ENCODE measurements at places on chromosomes 16 and 17.

GRCh38 chr16:9536905-9537304 lies 445.5 kb downstream of the HAPSTR1 start:
- DNase-seq: no peak

- no peak for DNase-seq
Observed at GRCh38 chr16:88533381-88533917, 36.8 kb upstream of the ZC3H18 start.

- no peak for DNase-seq
Observed at GRCh38 chr17:51907041-51907440, 251.5 kb downstream of the CA10 start.

DNA sequence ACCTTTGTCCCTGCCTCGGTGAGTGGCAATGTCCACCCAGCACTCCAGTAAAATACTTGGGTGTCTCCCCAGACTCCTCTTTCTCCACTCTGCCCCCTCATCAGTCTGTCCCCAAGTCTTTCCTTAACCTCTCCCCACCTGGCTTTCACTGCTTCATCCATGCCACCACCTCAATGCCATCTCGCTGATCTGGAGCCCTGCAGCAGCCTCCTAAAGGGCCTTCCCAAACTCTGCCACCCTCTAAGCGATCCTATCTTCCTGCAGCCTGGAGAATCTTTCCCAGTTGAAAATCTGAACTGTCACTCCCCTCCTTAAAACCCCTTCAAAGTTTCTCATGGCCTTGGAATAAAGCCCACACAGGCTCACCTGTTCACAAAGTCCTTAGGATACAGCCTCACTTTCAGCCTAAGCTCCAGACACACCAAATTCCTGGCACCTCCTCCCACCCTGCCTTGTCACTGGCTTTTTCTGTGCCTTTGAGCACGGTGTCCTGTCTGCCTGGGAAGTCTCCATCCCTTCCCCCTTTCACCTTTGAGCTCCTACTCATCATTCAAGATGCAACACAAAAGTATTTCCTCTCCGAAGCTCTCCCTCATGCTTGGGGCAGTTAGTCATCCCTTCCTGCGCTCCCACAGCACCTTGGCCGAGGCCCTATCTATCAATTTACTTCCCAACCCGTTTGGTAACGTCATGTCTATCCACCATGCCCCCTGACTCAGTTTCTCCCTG lies 2.8 kb downstream of the WNK4 start:
- DNase-seq: no peak

DNA sequence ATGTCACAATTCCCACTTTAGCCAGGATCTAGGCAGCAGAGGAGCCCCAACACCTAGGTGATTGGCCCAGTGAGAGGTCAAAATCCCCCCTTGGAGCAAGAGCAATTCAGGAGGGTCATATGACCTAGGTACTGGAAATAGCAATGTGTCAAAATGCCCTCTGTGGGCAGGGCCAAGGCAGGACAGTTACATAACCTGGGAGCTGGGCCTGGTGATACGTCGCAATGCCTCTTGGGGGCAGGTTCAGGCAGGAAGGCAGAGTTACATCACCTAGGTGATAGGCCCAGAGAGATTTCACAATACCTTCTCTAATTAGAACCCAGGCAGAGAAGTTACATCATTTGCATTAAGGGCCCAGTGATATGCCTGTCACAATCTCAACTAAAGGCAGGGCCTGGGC lies 1906.3 kb downstream of the TP53TG3F start:
- peak; percentile 28 for DNase-seq

DNA sequence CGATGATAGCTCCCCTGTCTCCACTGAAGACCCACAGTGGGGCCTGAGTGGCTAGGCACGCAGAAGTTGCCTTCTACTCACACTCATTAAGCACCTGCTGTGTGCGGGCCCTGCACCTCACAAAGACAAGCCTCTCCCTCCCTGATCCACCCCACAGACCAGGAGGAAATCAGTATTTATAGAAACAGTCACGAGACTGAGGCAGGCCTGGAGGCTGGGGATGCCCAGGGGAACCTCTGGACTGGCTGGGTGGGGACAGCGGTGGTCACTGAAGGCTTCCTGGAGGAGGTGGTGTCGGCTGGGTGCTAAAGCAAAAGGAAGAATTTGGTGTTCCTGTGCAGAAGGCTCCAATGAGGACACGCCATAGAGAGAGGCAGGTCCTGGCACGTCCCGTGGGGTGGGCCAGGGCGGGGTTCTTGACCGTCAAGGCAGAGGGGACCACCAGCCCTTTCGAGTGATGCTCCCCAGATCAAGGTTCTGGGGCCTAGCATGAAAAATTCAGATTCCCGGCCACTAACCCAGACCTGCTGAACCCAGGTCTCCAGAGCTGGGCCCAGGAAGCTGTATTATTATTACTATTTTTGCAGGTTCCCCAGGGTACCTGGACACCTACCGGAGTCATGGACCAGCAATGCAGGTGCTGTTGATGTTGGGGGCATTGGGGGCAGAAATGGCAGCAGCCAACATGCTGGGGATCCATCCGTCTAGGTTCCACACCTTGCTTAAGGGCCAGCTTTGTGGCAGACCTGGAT lies 23.0 kb downstream of the PPL start:
- DNase-seq: no peak

GRCh38 chr17:3475812-3476610 lies at the start of gene ASPA:
ASPA (plus strand) TSS chr17:3475997; CDS start chr17:3476160, 163 bp downstream.
- DNase-seq: no peak

- no peak for DNase-seq
Observed at GRCh38 chr17:32870969-32871368, 6.0 kb downstream of the MYO1D start.

DNA sequence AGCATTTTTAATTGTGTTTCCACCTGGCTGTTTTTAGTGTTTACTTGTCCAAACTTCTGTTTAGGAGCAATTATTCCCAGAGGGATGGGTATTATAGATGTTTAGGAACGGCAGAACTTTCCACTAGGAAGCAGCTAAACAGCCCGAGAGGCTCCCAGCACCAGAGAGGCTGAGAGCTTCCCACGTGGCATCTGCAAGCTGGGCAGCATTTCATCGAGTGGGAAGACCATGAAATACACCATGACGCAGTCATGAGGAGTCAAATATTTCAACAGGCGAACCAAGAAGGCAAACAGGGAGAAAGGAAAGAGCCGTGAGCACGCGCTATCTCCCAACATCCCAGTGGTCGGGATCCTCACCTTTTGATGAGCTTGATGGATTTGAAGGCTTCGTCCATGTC lies 24.1 kb downstream of the TMEM204 start:
- no peak for DNase-seq

GRCh38 chr16:48113001-48113400 lies 42.8 kb downstream of the ABCC12 start:
- no peak for DNase-seq

DNA sequence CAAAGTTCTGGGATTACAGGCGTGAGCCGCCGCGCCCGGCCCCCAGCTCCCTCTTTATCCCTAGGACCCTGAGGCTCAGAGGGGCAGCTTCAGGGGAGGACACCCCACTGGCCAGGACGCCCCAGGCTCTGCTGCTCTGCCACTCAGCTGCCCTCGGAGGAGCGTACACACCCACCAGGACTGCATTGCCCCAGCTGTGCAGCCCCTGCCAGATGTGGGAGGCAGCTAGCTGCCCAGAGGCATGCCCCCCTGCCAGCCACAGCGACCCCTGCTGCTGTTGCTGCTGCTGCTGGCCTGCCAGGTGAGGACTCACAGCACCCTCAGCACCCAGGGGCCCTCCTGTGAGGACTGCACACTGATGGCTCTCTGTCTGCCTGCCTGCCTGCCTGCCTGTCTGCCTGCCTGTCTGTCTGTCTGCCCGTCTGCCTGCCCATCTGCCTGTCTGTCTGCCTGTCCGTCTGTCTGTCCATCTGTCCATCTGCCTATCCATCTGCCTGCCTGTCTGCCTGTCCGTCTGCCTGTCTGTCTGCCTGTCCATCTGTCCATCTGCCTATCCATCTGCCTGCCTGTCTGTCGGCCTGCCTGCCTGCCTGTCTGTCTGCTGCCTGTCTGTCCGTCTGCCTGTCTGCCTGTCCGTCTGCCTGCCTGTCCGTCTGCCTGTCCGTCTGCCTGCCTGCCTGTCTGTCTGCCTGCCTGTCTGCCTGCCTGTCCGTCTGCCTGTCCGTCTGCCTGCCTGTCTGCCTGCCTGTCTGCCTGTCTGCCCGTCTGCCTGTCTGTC lies 5.0 kb downstream of the GCGR start:
- no peak for DNase-seq

- no peak for DNase-seq
Observed at GRCh38 chr16:81324808-81325207, 10.0 kb downstream of the GAN start.

DNA sequence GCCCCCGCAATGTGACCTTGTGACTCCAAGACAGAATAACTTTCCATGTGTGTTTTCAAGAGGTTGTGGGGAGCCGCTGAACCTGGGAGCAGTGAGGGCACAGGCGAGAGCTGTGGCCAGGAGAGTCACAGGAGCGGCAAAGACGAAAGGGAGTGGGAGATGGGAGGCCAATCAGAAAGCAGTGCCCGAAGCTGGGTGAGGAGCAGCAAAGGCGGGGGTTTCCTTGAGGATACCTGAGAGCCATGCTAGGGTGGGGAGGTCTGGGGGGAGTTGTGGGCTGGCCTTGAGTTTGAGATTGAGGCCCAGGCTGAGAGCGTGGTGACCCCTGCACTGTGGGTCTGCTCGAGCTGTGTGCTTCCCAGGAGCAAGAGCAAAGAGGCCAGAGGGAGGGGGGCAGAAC lies 23.2 kb upstream of the NPTX1 start:
- no peak for DNase-seq

DNA sequence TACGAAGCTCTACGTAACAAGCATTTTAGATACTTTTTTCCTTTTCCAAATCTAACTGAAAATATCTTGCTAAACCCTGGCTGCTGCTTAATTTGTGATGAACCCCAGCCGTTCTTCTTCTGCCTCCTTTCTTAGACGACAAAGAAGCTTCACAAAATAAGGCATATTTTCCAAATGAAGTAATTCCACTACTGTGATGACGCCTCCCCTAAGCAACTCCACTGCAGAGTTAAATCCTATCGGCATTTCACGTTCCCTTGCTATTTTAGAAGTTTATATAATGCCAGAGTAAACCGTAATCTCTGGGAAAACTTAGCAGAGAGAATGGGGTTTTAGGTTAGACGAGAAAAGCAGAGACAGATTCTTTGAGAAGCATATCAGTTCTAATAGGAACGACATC lies 683.1 kb upstream of the SALL1 start:
- no peak for DNase-seq

DNA sequence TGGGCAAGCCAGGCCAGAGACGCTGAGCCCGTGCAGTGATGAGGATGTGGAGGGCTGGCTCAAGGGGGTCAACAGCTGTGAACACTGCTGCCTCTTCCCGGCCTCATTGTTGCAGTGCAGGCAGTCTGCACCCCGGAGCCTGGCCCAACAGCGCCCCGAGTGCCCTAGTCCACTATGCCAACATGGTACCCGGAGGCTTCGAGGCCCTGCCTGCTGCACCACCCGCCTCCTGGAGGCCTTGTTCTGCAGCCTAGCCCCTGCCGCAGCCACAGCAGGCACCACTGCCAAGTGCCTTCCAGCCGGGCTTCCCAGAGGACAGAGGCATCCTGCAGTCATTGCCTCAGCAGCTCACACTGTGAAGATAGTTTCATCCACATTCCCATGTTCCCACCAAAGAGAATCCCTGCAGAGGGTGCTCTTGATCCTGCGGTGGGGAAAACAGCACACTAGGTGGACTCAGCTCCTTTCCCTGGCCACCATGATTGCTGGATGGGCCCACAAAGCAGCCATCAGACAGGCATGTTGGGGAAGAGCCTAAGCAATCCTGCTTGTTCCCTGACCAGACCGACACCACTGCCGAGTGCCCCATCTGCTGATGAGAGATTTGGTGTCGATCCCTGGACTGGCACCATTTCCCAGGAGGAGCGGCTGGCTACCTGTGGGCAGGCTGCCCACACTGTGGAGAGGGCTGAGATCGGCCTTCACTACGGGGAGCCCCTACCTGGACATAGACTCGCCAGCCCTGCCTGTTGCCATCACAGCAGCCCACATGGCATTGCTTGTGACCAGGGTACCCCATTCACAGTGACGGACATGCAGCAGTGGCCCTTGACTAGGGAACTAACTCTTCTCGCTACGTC lies 44.9 kb downstream of the USP22 start:
- peak; percentile 27 for DNase-seq

- DNase-seq: no peak
Observed at GRCh38 chr17:44781551-44782325, 22.9 kb downstream of the ADAM11 start.

DNA sequence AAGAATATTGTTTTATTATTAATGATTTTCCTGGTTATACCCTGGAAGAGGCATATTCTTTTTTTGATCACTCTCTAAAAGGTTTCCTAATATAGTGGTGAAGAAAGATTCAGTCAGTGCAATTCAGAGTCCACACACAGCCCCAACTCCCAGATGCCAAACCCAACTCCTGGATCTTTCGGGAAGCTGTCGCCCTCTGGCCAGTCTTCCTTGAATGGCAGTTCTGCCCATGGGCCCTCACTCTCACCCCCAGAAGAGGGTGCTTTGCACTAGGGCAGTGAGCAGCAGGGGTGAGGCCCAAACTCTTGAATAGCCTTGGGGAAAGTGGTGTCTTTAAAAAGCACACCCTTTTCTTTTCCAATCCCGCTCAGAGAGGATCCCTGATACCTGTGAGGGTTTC lies 11.0 kb downstream of the KRT32 start:
- DNase-seq: no peak

GRCh38 chr16:57711-58110 lies 4.1 kb downstream of the SNRNP25 start:
- DNase-seq: no peak

- no peak for DNase-seq
Observed at GRCh38 chr16:79411805-79412204, 188.7 kb downstream of the MAF start.

GRCh38 chr17:82856361-82856760 lies 16.5 kb upstream of the ZNF750 start:
- DNase-seq: no peak

DNA sequence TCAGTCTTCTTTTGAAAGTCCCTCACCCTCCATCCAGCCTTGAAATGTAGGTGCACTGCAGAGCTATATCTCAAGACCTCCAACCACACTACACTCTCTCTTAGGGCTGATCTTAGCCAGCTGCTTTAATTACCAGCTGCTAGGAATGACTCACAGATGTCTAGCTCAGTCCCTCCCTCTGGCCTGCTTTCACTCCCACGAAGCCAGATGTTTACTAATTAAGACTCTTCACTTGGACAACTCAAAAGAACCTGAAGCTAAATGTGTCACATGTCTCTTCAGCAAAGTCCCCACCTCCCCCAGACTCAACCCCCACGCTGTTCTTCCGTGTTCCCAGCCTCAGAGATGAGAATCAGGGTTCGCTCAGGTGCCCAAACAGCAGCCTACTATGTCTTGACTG lies 2.6 kb downstream of the GTF3C1 start:
- peak; percentile 66 for DNase-seq

- no peak for DNase-seq
Observed at GRCh38 chr17:57143919-57144318, 58.9 kb downstream of the AKAP1 start.

DNA sequence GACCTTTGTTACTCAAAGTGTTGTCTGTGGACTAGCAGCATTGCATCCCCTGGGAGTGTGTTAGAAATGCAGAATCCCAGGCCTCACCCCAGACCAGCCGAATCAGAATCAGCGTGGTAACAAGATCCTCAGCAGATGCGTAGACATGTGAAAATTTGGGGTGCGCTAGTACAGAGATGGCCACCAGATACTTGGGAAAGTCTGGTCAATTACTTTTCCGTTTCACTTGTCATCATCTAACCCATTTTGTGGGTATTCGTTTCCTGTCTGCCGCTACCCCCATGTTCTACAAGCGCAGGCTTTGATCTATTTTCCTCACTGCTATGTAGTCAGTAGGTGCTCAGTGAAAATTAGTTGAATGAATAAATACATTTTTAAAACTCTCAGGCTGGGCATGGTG lies 33.1 kb upstream of the HERPUD1 start:
- DNase-seq: no peak

GRCh38 chr17:75773121-75773807 lies 8.3 kb upstream of the GALK1 start:
- no peak for DNase-seq

GRCh38 chr17:43809121-43809520 lies 23.8 kb downstream of the MPP3 start:
- no peak for DNase-seq

All from NB4 (cell line).